ENCODE measurements at places on chromosomes 3 and 15. TPM values are rescaled to one million over a fixed set of nuclear protein-coding genes. Genes with fewer than 3 reads are reported as not detected.

- DNase-seq: no peak
Observed at GRCh38 chr15:74304431-74304830, 63.0 kb downstream of the CYP11A1 start.

DNA sequence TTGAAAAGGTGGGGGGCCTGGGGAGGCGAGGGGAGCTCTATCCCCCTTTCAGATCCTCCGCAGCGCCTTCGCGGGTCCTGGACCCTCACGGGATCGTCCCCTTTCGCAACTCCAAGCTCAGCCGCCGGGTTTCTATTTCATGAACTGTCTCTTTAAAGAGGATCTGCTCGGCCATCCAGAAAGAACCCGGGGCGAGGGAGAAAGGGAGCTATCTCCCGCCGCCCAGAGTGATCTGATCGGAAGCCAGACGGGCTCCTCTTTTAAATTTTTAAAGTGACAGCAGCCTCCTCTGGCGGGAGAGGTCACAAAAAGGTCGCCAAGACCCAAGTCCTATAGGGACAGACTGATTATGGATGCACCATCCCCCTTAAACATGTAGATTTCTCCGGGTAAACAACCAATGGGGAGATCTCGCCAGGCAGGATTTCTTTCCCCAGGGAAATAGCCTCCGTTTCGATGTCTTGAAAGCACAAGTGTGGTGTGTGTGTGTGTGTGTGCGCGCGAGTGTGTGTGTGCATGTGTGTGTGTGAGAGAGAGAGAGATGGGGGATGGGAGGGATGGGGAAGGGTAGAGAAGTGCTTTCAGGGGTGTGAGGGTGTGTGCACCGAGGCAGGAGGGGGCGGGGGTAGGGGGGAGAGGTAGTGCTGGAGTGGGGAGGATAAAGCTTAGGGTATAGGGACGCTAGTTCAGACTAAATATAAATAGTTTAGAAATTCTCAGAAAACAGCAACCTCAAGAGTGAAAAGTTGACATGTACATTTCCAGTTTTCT is 516.1 kb downstream of the MECOM start:
- no peak for DNase-seq

- no peak for DNase-seq
Observed at GRCh38 chr3:108328821-108329486, 32.6 kb downstream of the HHLA2 start.

- DNase-seq: no peak
Observed at GRCh38 chr3:20604659-20605058, 418.7 kb upstream of the SGO1 start.

DNA sequence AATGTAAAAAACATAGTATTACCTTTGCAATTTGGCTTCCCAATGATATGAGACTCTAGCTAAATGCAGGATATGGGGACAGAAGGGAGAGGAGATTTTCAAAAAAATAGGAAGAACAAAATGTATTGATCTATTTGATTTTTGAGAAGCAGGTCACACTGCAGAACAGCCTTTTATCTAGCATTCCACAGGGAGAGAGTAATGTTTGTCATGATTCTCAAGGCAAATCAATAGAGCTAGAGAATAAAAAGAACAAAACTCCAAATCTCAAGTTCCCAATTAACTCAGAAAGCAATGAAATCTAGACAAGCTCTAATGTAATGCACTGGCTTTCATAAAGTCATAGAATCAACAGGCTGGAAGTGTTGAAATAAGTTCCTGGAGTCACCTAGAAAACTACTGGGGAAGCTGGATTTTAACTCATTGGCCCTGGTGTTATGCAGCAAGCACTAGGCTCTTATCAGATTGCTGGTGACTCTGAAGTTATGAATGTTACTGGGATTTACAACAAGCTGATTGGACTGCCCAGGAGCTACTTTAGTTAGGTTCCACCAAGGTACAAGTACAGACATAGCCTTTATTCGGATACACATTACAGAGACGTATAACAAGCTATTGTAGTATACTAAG is 442.8 kb downstream of the FGF12 start:
- no peak for DNase-seq

DNA sequence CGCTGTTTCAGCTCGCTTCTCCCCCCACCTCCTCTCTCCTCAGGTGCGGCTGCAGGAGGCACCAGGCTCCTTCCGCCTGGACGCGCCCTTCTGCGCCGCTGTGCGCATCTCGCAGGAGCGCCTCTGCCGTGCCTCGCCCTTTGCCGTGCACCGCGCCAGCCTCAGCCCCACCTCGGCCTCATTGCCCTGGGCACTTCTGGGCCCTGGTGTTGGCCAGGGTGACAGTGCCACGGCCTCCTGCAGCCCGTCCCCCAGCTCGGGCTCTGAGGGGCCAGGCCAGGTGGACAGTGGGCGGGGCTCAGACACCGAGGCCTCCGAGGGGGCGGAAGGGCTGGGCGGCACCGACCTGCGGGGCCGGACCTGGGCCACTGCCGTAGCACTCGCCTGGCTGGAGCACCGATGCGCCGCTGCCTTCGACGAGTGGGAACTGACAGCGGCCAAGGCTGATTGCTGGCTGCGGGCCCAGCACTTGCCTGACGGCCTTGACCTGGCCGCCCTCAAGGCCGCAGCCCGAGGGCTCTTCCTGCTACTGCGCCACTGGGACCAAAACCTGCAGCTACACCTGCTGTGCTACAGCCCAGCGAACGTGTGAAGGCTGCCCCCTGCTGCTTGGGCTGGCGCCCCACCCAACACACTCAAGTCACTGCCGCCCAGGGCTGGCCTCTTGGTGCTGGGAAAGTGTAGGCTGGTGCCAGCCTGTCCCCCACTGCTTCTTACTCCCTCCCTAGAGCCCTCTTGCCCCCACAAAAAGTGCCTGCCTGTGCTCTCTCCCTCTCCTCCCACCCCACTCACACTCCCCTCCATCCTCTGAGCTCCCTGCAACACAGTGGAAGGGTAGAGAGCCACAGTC is 7.1 kb downstream of the ALG3 start:
- no peak for DNase-seq

- DNase-seq: peak; percentile 73
Observed at GRCh38 chr15:95864467-95864886, 466.0 kb upstream of the NR2F2 start.

- no peak for DNase-seq
Observed at GRCh38 chr3:35737934-35738706, 98.8 kb downstream of the ARPP21 start.

DNA sequence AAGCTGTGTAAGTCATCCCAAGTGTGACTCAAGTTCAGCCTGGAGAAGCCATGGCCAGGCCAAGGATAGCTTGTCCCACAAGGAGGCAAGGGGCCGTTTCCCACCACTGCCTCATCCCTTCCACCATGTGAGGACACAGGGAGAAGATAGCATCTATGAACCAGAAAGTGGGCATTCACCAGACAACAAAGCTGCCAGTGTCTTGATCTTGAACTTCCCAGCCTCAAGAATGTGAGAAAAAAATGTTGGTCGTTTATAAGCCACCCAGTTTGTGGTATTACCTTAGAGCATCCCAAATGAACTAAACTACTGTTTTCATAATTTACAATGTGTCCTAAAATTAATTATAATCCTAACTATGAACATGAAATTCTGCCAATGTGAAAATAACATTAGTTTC is 930.8 kb upstream of the CFAP20DC start:
- DNase-seq: no peak

- DNase-seq: no peak
Observed at GRCh38 chr3:61315871-61316270, 64.6 kb upstream of the FHIT start.

DNA sequence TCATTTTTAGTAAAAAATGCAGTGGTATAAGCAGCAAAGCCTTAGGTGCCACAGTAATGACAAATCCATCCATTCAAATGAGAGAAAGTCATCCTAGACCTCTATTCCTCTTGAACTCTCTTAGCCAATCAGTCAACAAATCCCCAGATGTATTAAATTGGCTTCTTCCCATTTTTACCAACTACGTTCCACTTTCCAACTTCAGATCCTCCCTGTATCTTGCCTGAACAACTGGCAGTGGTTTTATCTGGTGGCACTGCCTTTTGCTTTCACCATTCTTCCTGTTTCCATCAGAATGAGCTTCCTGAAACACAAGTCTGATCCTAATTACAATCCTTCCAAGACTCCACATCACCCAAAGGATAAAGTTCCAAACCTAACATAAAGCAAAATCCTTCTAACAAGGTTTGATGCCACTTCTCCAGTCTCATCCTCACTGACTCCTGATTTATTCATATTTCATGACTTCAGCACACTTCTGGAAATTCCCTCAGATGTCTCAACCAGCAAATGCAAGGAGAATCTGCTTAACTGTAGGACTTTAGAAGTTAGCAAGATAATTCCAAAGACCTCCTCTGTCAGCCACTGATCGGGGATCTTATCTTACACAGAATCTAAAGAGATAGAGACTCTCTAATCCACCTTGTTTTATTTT is 69.8 kb upstream of the SLC4A7 start:
- no peak for DNase-seq

- DNase-seq: no peak
Observed at GRCh38 chr15:55707518-55707917, 35.4 kb downstream of the PRTG start.

GRCh38 chr3:61358364-61358763 is 107.1 kb upstream of the FHIT start:
- DNase-seq: peak; percentile 76

DNA sequence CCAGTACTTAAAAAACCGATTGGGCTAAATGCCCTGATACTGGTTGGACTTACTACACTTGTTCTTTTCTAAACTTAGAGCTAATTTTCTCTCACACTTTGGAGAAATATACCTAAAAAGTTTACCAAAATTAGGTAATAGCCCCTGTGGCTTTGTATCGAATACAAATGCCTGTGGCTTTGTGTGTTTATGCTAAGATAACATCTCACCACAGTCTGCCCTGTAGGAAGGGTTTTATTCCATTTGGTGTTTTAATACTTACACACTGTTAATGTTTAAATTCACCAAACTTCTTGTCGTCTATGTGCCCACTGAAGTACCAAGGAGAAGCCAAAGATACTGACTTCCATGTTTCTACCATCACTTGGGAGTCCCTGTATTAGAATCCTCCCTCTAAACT is 66.4 kb downstream of the BCHE start:
- DNase-seq: no peak

DNA sequence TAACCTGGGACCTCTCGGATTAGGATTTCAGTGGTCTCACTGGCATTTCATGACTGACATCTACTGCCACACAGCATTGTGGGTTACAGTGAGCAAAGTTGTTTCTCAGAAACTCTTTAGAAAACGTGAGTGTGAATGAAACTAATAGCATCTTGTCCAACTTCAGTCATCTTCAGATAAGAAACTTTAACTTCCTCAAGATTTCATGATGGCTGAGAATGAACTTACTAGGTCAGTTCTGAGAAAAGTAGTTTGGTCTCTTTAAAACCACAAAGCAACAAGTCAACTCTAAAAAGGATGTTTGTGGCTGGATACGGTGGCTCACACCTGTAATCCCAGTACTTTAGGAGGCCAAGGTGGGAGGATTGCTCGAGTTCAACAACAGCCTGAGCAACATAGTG is 14.2 kb upstream of the HOMER2 start:
- DNase-seq: peak; percentile 51

GRCh38 chr3:114444216-114444615 is 150.4 kb downstream of the TIGIT start:
- no peak for DNase-seq

DNA sequence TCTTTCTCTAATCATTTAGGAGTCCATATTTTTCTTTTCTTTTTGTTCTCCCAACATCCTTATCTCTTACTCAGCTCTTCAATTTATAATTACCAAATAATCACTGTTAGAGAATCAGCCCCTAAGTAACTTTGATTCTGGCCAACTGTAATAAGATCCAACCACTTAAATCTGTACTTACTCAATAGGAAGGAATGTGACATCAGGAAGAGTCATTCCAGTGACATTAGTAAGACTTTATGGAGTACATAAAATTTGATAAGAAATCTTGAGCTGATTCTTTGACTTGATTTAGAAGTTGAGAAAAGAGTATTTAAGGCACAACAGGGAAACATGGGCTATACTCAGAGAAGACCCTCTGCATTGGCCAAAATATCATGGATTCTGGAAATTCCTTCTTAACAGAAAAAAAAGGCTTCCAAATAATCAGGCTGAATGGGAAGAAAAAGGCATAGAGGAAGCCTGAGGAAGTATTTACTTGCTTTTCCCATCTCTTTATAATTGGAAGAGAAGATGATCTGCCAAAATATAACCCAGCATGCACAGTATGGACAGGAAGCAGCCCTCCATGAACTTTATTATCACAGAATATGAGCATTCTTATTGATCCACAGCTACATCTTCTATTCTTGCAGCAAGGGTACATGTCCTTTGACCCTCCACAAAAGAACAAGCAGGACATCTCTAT is 289.7 kb upstream of the TPRG1 start:
- no peak for DNase-seq

- no peak for DNase-seq
Observed at GRCh38 chr3:5245927-5246326, 58.4 kb downstream of the EDEM1 start.

- DNase-seq: no peak
Observed at GRCh38 chr3:158169091-158169491, 59.2 kb downstream of the RSRC1 start.

GRCh38 chr3:156689608-156690007 is 15.2 kb downstream of the TIPARP start:
- DNase-seq: no peak

GRCh38 chr3:143700431-143700975 is 147.8 kb downstream of the SLC9A9 start:
- no peak for DNase-seq

GRCh38 chr15:66657185-66658020 is 44.6 kb upstream of the SMAD6 start:
- no peak for DNase-seq

TIPARP gene
- 13.8 TPM for total RNA-seq

MYO5C gene
- total RNA-seq: 1.0 TPM

KBTBD13 gene
- not detected for total RNA-seq

DPPA2 gene
- total RNA-seq: not detected

GP5 gene
- not detected for total RNA-seq

GPX1 gene
- total RNA-seq: 555 TPM

LARP6 gene
- 3.5 TPM for total RNA-seq

TRPM1 gene
- 0.16 TPM for total RNA-seq
